ENCODE measurements at places on chromosomes 3 and 15.

GRCh38 chr3:52190294-52191074 lies 7.5 kb upstream of the ALAS1 start:
- DNase-seq, result no peak

GRCh38 chr3:59107856-59108815 lies 58.3 kb upstream of the CFAP20DC start:
- no peak for DNase-seq

DNA sequence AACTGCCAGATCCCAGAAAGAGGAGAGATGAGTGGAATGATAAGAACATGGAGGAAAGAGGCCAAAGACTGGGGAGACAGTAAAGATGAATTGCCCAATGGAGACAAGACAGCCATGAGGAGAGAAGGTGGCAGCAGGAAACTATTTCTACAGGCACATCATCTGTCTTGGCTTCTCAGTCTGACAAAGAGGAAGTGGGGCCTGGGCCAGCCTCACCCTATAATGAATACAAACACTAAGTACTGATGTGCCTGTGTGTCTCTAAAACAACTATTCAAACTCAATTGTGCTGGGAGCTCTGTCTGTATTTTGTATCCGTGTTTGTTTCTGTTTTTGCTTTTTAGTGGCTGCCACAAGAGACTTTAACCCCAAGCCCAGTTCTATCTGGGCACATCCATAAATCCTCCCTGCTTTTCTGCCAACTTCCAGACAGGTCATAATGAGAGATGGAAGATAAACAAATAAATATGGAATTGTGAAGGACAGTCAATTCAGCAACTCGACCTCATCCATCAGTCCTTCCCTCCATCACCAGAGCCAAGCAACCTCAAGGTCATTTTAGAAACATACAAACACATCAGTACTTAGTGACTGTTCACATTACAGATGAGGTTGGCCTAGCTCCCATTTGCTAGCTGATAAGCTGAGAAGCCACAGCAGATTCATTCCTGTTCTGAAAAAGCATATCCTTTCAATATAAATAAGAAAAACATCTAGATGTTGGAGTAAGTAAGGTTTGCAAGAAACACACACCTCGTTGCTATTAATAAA lies 116.7 kb downstream of the CADPS start:
- no peak for DNase-seq

DNA sequence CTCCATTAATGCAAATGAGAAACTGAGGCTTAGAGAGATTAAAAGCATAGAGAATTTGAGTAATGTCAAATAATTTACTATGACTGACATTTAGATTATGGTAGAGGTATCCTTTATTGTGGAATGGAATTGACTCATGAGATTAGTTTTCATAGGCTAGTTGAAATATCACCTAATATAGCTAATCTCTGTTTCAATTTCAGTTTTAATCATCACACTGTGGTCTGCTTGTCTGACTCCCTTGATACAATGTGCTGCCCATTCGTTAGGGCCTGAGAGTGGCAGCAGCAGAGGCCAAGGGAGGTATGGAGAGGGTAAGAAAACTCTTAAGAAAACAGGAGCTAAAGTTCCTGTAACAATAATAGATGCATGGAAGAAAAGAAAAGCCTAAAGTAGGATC lies 13.2 kb upstream of the ZBTB20 start:
- DNase-seq, result no peak

DNA sequence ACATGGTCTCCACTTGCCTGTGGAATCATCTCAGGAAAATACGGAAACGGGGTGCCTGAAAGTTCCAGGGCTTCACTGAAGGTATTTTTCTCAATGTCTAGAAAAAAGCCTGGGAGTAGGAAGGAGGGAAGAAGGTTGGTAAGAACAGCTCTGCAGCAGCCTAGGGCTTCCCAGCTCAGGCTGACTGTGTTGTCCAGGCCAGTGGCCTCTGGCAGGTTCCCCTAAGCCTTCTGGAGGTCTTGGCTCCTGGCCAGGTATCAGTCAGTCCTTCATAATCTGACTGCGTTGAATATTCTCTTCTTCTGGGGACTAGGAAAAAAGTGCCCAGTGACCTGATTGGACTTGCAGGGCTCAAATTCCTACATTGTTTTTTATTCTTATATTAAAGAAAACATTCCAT lies 38.6 kb downstream of the SSR3 start:
- no peak for DNase-seq

DNA sequence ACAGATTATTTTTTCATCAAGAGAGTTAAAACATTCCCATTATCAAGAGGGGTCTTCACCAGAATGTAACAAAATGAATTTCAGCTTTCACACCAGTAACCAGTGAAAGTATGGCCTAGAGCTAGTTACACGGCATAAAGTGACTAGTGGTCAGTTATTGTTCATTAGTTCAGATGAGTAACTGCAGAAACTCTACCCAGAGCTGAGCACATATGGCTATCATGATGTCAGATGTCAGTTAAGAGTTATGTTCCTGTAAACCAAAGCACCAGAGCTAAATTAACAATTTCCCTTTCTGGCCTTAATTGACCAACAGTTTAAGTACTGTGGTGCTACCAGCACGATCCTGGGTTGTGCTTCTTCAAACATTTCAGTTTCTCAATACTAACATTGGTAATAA lies 6.6 kb upstream of the MRPS25 start:
- no peak for DNase-seq

DNA sequence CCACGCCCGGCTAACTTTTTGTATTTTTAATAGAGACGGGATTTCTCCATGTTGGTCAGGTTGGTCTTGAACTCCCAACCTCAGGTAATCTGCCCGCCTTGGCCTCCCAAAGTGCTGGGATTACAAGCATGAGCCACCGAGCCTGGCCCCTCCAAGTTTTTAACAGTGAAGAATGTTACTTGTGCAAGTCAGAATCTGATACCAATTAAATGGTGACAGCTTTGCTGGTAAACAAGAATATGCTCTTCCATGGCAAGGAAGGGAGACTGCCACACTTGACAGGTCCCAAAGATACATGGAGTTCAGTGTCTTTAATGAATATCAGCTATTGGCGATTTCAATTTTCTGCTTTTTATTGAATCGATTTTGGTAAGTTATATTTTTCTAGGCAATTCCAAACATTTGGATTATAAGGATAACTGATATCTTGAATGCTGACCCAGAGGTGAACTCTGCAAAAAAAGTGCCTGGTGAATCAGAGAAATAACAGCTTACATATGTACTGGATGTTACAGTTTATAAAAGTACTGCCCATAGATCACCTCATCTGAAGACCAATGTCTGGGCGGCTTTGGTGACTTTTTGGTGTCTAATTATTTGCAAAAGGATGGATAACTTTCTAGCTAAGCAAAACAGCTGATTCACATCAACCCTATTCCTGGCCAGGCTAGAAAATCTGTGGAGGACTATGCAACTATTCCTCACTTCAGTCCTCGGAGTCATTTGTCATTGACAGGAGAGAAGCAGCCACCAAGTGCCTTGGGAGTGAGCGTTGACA lies 1.2 kb downstream of the PARP16 start:
- DNase-seq, result no peak

DNA sequence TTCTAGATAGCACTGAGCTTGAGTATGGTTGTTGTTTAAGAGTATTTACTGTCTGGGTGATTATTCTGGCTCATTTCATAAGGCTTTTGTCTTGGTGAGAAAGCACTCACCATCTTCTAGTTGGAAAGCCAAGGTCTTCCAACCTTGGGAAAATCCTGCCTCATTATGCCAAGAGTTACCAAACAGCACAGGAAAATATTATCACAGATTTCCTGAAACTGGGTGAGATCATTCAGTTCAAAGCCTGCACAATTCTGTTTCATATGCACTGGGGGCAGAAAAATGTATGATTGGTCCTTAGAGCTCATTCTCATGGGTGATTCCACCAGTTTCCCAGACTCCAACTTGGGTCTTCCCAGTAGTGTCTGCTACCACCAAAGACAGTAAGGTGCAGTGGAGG lies 291.8 kb downstream of the RORA start:
- no peak for DNase-seq

GRCh38 chr3:45623393-45623792 lies 28.8 kb downstream of the LIMD1 start:
- DNase-seq, result no peak

GRCh38 chr3:36817806-36818533 lies 53.6 kb upstream of the DCLK3 start:
- no peak for DNase-seq

GRCh38 chr3:27632431-27633223 lies 89.5 kb downstream of the EOMES start:
- DNase-seq, result peak; percentile 11

- DNase-seq, result no peak
Measured at GRCh38 chr3:120460181-120460790, 9.5 kb upstream of the FSTL1 start.

DNA sequence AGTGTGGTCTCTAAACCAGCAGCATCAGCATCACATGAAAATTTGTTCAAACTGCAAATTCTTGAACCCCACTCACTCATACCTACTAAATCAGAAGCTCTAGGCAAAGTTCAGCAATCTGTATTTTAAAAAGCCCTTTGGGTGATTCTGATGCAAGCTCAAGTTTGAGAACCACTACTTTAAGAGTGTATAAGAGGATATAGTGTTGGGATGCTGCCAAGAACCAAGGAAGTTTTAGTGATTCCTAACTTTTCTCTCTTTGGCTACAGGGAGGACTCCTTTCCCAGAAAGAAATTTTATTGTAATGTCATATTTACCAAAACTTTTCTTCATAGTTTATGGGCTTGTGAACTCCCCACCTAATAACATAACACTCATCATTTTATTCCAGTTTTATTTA lies 422.2 kb downstream of the TBC1D5 start:
- no peak for DNase-seq

DNA sequence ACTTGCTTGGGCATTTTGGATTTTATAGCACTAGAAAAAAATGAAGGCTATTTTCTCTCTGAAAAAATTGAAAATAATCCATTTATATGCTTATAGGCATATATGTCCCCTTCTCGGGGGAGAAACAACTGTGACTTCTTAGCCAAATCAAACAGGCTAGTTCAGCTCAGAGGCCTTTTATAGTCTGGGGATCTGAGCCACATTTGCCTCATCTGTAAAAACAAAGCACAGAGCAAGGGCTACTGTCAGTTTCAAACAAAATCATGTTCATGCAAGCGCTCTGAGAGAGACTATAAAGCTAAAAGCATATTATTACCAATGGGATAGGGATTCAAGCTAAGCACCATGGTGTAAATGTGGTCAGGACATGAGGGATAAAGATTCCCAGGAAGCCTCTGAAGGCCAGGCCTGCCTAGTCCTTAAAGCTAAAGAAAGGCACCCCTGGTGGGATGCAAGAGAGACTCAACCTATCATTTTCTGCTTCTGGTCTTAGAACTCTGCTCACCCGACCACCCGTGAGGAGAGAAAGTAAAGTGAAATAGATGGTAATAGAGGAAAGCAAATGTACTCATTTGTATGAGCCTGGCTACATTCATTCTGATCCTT lies 51.0 kb upstream of the IL12A start:
- no peak for DNase-seq

- no peak for DNase-seq
Measured at GRCh38 chr3:148723631-148724030, 25.9 kb downstream of the AGTR1 start.

GRCh38 chr3:149473357-149474249 lies 894 bp upstream of the TM4SF4 start:
- no peak for DNase-seq

GRCh38 chr3:119025171-119025795 lies 9.4 kb downstream of the IGSF11 start:
- DNase-seq, result no peak

GRCh38 chr15:68550498-68551295 lies 28.1 kb upstream of the CORO2B start:
- DNase-seq, result peak; percentile 50

DNA sequence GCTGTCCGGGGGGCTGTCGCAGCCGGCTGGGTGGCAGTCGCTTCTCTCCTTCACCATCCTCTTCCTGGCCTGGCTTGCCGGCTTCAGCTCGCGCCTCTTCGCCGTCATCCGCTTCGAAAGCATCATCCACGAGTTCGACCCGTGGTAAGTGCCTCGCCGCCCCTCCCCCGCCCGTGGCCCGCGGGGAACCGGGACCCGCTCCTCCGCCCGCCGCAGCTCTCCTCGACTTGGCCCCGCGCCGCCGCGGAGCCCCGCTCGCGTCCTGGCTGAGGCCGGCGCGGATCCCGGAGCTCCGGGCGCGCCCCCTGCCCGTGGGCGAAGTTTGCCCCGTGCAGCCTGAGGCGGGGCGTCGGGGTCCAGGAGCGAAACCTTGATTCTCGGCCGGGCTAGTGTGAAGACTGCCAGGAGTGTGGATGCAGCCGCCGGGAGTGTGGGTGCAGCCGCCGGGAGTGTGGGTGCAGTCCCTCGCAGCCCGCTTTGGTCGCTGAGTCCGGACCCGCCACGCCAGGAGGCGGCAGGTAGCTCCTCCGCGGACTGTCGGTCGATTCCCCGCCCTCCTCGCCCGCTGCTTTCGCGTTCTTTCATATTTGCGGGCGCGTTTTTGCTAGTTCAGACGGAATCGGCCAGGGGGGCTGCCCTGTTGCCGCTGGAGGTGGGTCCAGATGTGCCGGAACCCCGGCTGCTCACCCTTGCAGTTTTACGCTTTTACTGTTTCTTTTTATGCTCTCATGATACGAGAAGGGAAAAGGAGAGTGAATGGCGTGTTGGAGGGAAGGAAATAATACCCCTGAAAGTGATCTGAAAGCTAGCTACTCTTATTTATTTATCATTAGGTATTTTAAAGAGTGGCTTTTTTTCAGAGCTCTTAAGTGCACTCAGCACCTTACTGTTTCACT lies 692 bp downstream of the STT3B start:
- DNase-seq, result peak; percentile 50

DNA sequence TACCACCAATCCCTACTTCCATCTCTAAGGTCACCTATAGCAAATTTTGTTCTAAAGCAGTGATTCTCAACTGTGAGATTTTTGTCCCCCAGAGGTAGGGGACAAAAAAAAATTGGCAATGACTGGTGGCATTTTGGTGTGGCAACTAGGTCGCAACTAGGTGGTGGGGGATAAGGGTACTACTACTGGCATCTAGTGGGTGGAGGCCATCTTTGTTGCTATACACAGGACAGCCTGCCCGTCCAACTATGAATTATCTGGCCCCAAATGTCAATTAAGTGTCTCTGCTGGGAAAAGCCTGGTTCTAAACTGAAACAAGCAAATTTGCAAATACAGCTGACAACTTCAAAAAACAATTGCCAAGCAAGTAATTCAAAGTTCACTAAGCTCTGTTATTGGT lies 1.4 kb downstream of the MTMR10 start:
- no peak for DNase-seq
